Inflammatory macrophage treated with lipopolysaccharide for 1 hour (primary cell): ENCODE measurements at places on chromosomes 11 and 22.

GRCh38 chr22:29872989-29873388 lies 10.0 kb upstream of the MTMR3 start:
- DNase-seq, result peak; percentile 64

GRCh38 chr11:103927535-103927934 lies 108.9 kb upstream of the DDI1 start:
- DNase-seq, result peak; percentile 21

GRCh38 chr11:63961608-63962412 lies 12.6 kb upstream of the COX8A start:
- no peak for DNase-seq

GRCh38 chr11:63445720-63446119 lies 45.2 kb downstream of the PLAAT5 start:
- peak; percentile 32 for DNase-seq

DNA sequence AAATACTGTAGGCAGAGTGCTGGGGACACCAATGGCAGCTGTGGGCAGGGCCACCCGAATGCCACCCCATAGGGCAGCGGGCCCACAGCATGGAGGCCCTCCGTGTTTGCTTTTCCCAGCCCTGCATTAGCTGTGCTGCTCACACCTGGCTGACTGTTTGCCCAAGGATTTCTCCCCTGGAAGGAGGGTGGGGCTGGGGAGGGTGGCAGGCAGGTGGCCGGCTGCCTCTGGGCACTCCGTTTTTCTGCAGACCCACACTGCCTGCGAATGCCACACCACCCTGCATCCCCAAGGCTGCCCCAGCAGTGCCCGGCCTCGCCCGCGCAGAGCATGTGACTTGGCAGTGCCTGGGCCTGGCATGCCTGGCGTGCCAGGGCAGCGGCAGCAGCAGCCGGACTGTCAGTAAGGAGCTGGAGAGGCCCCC lies 19.6 kb downstream of the DAGLA start:
- no peak for DNase-seq

DNA sequence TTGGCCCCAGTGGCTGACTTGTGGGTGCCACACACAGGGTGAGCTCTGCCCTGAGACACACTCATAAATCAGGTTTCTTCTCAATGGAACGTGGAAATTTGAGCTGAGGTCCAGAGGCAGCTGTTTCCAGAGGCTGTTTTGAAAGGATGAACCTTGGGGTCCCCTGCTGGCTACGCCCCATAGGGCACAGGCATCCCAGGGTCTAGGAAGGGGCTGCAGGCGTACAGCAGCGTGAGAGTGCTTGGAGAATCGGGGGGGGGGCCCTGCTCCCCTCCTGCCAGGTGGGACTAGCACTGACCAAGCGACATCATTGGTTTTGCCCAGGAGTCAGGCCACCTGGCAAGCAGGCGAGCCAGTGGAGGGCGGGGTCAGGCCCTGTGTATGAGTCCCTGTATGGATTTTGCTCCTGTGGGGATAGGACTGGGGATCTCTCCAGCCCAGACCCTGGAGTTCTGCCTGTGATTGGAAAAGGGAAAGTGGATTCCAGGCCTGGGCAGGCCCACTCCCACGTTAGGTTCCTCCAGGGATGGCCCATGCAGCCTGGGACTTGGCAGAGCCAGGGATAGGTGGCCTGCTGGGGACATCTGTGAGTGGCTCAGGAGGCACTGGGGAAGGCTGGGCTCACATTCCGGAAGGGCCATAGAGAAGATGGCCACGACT lies 61.0 kb downstream of the FBXO7 start:
- DNase-seq, result no peak

GRCh38 chr11:17437366-17437765 lies 39.3 kb downstream of the ABCC8 start:
- no peak for DNase-seq

DNA sequence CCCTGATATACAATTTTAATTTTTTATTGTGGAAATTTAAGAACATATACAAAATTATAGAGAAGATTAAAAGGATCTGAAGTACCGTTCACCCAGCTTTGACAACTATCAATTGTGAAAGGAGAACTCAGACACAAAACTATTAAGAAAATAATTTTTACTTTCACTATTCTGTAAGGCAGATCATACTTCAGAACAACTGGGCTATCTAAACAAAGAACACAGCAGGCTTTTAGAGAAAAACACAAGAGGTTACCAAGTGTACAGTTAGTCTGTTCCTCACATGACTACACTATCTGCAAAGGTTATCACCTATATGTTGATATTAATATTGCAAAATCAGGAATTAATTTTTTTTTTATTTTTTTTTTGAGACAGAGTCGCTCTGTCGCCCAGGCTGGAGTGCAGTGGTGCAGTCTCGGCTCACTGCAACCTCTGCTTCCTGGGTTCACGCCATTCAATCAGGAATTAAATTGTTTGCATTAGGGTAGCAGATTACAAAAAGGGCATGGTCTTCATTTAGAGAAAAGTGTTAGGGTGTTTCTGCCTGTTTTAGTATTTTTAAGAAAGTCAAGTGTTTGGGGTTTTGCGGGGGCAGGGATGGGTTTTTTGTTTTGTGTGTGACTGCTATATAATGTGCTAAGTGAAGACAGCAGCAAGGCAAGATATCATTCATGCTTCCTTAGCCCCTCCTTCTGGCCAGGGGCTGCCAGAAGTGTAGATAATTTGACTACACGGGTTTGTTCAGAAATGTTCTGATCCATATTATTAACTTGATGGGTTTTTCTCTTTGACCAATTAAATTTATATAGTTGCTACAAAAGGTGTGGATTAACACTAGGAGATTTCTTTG lies 27.6 kb upstream of the SIK2 start:
- DNase-seq, result no peak

DNA sequence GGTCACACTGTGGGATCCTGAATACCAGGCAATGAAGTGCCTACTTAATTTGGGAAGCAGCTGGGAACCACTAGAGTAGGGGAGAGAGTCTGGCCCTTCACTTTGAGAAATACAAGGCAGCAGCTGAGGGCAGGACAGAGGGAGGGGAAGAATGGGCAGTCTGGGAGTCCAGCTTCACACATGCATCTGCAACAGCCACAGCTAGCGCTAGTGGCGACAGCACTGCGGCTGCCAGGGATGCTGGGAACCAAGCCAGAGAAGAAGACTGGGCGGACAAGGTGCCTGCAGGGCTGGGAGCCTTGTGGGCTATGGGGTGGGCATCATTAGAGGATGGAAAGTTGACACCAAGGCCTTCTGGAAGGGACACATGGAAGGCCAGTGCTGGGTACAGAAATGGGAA lies 15.8 kb downstream of the SCUBE2 start:
- no peak for DNase-seq

- no peak for DNase-seq
These were observed 33.2 kb upstream of the CCDC90B start for GRCh38 chr11:83319346-83319745.
